ENCODE measurements at places on chromosomes 13 and 19.

DNA sequence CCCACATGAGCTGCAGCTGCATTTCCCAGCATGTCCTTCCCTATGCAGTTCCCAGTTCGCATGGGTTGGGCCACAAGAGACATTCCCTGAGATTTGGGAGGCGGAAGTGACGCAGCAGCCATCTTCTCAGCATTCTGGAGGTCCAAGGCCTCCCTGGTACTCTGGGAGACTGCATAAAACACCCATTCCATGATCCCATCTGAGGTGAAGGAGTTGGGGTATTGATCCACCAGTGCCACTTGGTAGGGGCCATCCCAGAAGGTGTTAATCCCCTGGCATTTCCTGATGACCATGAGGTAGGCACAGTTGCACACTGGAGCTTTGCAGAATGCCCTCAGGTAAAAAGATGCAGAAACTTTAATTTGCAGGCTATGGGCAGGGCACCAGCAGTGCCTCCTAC lies 25.4 kb downstream of the POP4 start:
- no peak for DNase-seq

DNA sequence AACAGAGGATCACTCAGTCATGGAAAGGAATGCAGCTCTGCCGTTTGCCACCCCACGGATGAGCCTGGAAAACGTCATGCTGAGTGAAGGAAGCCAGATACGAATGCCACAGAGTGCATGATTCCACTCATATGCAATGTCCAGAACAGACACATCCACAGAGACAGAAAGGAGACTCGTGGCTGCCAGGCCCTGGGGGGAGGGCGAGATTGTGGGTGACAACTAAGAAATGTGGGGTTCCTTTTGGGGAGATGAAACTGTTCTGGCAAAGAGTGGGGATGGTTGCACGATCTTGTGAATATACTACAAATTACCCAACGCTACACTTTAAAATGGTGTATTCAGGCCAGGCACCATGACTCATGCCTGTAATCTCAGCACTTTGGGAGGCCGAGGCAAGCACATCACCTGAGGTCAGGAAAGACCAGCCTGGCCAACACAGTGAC lies 27.2 kb upstream of the NAPA start:
- no peak for DNase-seq

DNA sequence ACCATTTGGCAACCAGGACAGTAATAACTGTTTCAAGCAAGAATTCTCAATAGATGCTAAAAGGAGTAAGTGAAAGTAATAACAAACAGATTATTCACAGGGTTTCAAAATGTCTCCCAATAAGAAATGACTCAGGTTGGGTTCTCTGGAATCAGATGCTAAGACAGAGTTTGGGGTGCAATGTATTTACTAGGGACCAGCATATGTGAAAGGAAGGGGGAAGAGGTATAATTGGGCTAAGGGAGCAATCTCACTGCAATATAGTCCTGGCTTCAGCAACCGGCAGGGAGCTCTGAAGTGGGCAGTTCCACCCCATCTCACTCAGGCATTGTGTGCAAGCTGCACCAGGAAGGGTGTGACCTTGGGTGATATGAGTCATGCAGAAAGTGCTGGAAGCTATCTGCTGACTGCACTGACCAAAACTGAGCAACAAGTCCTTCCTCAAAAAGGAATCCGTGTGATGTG lies 23.4 kb downstream of the ZDHHC20 start:
- no peak for DNase-seq

GRCh38 chr19:39919976-39920375 lies 14.5 kb downstream of the FCGBP start:
- DNase-seq: no peak
